ENCODE measurements at places on chromosomes 6 and 20.

DNA sequence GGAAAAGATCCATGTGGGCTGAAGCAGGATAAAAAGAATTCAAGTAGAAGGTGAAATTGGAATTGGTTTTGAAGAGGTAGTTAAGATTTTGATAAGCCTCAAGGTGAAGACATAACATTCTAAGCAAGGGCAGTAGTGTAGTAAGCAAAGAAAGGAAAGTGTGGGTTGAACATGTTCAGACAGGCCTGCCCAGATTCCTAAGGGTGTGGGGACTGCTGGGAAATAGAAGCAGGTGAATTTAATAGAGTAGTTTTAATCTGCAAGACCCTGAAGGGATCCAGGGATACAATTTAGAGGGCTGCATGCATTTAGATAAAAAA lies 19.1 kb downstream of the TAB2 start:
- DNase-seq = no peak

DNA sequence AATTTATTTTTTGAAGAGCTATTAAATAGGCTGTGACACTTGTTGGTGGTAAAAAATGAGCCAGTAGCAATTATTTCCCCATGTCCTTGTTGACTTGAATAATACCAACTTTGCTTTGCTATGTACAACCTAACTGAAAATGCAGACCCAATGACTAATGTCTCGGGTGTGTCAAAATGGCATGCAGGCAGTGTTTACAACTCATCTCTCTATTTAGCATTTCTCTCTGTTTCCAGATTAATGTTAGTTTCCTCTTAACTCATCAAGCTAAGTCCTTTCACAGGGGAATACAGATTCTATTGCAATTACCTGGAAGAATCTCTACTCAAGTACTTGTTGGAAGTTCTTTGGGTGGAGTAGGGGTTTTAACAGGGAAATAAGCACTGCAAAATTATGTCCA lies 504.4 kb downstream of the BCKDHB start:
- DNase-seq = no peak

- no peak for DNase-seq
Observed at GRCh38 chr20:24815196-24815815, 133.8 kb upstream of the CST7 start.

GRCh38 chr6:129667621-129668020 lies 42.4 kb downstream of the ARHGAP18 start:
- DNase-seq = no peak

DNA sequence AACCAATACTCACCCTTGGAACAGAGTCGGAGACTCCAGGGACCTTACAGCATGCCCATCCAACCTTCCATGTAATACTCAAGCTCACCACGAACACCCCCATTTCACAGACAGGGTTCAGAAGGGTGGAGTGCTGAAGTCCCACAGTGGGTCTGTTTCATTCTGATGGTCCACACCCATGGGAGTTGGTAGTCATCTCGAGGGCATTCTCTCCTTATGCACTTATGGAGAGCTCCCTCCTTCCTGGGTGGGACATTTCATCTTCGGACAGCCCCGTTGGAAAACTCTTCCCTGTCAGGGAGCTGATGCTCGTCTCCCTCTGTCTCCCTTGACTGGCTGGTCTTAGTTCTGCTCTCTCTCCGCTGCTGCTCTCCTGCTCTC lies 38.9 kb downstream of the COX4I2 start:
- DNase-seq = no peak

DNA sequence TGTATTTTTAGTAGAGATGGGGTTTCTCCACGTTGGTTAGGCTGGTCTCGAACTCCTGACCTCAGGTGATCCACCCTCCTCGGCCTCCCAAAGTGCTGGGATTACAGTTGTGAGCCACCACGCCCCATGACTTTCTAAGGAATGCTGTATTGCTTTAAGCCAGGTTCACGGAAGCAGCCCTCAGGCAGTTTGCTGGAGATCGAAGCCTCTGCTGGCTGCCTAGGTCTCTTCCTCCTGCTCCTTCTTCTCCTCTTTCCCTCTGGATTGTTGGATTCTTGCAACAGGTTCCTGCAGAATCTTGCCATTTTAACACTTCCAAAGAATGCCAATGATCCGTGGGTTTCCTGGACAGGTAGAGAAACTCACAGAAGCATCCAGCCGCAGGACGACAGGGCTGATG lies 29.3 kb upstream of the B4GALT5 start:
- DNase-seq = no peak

GRCh38 chr20:49831770-49832631 lies 19.4 kb downstream of the SLC9A8 start:
- DNase-seq = no peak

DNA sequence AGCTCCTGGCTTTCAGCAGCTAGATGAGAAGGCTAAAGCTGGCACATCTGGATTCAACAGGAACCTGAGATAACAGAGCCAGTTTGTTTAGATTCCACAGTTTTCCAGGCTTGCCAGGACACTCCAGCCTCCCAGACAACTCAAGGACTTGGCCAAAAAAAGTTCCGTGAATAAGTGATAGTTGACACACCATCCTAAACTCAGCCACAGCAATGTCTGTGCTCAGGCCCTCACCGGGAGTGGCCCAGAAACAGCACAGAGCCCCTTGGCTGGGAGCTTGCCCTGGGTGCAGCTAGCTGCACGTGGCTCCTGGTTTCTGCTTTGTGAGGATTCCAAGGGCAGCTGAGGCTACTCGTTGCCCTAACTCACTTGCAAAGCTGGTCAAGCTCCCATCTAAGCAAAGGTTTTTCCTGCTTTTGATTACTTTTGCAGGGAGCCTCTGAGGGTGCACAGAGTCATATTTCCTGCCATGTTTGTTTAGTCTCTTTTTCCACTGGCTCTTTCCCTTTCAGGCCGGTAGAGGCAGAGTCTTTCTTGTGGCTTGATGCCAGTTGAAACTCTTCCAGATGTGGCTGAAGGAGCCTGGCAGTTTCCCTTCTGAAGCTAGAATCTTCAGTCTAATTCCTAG lies 118.3 kb upstream of the ECI2 start:
- DNase-seq = no peak

GRCh38 chr6:27358786-27359185 lies 29.8 kb upstream of the ZNF391 start:
- no peak for DNase-seq

DNA sequence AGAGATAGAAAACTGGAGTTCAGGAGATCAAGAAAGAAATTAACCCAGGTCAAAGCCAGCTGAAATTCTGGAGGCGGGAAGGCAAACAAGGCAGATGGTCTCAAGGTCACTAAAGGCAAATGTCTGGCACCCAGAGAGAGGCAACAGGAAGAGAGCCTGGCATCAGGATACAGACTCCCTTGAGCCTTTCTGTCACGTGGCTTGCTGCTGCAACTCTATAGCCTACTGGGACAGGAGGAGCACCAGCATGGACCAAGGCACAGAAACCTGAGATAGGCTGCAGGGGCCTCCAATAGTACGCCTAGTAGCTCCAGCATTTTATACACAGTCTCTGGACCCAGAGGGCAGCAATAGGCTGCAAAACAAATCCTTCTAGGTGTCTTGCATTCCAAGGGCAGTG lies 75.1 kb downstream of the SEL1L2 start:
- no peak for DNase-seq

DNA sequence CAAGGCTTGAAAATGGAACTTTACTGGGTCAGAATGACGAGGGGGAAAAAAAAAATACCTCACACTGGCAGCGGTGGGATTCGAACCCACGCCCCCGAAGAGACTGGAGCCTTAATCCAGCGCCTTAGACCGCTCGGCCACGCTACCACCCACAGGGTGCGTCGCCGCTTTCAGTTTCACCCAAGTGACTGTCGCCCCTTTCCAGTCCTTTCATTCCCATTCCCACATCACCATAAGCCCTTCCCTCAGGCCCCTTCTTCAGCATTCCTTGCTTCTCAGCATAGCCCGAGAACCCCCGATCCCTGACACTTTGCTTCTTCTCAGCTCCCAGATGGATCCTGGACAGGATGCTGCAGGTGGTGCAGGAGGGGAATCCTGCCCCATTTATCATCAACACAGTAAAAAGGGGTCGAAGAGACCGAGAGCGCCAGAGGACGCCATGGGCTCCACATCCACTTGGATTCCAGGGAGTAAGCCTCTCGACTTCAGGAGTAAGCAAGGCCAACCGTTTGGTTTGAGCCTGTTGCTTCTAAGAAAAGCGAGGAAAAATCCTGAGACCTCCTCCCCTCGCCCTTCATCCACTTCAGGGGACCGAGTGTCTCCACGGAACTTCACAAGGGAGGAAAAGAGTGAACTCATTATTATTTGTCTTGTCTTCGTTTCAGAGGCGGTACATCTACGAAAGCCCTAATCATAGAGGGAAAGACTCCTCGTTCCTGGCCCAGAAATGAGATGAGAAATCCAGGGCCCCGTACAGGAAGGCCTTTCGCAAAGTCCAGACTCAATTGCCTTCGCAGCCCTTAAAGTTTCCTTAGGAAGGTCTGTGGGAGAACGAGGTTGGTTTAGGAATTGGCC lies 20.0 kb upstream of the TRIM27 start:
- DNase-seq = no peak

- DNase-seq = no peak
Observed at GRCh38 chr6:19837511-19838441, 606 bp downstream of the ID4 start.

GRCh38 chr6:1809291-1809988 lies 199.7 kb downstream of the FOXC1 start:
- DNase-seq = no peak

GRCh38 chr20:1825507-1825906 lies 69.7 kb upstream of the SIRPA start:
- no peak for DNase-seq

- DNase-seq = no peak
Observed at GRCh38 chr6:161682982-161683381, 409.1 kb upstream of the AGPAT4 start.

GRCh38 chr20:22502731-22503191 lies 81.6 kb downstream of the FOXA2 start:
- DNase-seq = no peak

DNA sequence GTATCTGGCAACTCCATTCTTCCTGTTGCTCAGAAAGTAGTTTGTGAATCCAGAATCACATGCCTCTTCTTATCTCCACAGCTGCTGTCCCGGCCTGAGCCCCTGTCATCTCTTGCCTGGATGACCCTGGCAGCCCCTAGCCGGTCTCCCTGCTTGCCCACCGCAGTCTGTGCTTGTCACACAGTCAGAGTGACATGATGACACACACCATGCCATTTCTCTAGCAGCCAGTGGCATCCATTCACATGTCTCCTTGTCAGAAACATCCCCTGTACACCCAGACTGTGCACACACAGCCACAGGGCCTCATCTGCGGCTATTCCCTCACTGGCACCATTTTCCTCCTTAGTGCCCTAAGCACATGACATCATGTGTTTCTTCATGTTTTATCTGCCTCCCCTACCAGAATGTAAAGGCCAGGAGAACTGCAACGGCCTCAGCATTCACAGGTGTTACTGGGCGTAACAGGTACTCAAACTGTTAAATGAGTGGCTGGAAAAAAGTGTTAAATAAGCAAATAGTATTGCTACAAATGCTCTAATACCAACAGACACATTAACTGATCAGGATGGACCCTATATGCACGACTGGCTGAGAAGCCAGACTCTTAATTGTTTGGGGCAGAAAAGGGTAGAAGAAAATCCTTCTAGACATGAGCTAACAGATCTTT lies 9.6 kb downstream of the ABHD12 start:
- no peak for DNase-seq

DNA sequence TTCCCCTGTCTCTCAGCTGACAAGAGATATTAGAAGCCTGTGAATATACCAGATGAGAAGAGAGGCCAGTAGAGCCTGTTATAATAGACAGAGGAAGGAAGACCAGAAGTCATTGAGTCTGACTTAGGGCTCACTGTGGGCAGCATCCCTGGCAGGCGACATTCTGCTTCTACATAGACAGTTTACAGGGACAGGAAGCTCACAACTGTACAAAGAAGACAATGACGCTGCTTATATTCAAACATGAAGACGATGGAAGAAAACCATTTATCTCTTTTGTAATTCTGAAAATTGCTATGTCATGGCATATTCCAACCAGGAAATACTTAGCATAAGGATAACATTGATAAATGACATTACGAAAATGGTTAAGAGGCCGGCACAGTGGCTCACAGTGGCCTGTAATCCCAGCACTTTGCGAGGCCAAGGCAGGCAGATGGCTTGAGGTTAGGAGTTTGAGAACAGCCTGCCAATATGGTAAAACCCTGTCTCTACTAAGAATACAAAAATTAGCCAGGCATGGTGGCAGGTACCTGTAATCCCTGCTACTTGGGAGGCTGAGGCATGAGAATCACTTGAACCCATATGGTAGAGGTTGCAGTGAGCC lies 170.9 kb downstream of the UBE3D start:
- no peak for DNase-seq

- DNase-seq = no peak
Observed at GRCh38 chr20:11170565-11170964, 496.8 kb upstream of the JAG1 start.

GRCh38 chr6:140660295-140660694 lies 1285.8 kb upstream of the CITED2 start:
- no peak for DNase-seq

GRCh38 chr6:17714879-17715851 lies 8.4 kb upstream of the NUP153 start:
- DNase-seq = no peak

GRCh38 chr20:1626528-1627199 lies 6.9 kb upstream of the SIRPB1 start:
- DNase-seq = no peak

DNA sequence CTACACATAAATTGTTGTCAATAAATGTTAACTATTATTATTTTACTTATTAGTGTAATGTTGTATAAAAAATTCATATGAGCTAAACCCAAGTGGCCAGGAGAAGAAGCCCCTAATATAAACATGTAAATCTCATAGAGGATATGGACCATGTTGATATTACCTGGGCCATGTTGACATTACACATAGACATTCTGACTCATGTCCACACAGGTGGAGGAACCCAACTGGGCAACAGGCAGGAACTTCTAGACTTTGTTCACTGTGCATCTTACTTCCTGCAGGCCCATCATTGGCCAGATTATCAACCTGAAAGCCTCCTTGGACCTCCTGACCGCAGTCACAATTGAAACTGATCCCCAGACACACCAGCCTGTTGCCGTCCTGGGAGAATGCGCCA lies 7.2 kb downstream of the BPIFA2 start:
- no peak for DNase-seq

GRCh38 chr6:130138909-130139242 lies 83.9 kb downstream of the SAMD3 start:
- DNase-seq = no peak

GRCh38 chr6:22079783-22080182 lies 217.1 kb downstream of the PRL start:
- no peak for DNase-seq

- DNase-seq = no peak
Observed at GRCh38 chr6:3455147-3455568, 1.7 kb downstream of the SLC22A23 start.

DNA sequence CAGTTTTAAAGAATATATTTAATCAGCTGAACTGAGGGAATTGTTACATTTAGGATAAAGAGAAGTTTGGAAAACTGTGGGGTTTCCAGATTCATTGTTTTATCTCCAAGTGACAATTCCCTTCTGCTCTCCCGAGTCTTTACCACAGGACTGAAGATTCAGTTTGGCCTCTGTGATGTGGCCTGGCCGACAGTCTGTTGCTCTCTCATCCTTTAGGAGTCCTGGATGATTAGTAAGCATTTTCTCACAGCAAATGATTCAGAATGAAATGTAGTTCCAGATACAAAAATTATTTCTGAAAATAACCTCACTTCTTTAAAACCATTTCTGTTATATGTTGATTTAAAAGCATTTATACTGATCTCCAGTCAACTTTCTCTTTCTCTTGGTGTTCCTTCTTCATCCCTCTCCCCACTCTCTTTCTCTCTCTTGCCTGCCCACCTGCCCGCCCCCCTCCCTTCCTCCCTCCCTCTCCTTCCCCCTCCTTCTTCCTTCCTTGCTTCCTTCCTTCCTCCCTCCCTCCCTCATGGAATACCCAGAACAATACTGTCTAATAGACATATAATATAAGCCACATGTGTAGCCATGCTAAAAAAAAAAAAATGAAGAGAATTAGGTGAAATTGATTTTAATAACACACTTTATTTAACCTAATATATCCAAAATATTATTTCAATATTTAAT lies 254.9 kb downstream of the PRL start:
- DNase-seq = no peak
